ENCODE measurements at places on chromosomes 13 and 19.

GRCh38 chr19:52646571-52647217, 8.5 kb upstream of the ZNF83 start:
- DNase-seq: no peak

DNA sequence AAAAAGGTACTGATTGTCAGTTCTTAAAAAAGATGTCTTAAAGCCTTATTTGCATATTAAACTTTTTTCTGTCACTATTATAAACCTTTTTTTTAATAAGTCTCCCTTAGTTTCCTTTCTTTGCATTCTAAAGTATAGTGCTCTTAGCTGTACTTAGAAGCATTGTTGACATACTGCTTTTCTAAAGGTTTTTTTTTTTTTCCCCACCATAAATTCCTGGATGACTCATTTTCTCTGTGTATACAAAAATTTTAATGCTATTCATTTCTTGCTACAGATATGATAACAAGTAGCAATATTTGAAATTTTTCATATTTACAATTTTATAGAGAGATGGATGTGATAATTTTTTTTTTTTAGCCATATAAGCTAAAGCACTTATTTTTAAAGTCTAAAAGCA, 43.5 kb downstream of the METTL21C start:
- no peak for DNase-seq

- peak; percentile 43 for DNase-seq
These were observed 34.3 kb downstream of the ELF1 start for GRCh38 chr13:40984668-40985366.

GRCh38 chr13:37910790-37911189, 41.2 kb upstream of the TRPC4 start:
- no peak for DNase-seq

GRCh38 chr19:35730326-35730725, 11.9 kb downstream of the IGFLR1 start:
- no peak for DNase-seq

DNA sequence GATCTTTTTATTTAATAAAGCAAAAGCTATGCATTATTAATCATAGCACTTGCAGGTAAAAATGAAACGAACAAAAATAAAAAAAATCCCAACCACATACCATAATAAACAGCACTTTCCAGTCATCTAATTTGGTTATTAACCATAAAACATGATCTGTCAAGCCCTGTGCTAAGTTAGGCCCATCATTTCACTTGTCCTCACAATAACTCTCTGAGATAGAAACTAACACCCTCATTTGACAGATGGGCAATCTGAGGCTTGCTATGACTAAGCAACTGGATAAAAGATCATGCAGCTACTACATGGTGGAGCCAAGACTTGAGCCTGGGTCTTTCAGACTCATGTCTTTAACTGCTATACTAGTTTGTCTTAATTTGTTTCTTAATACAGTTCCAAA, 21.8 kb downstream of the PROSER1 start:
- DNase-seq: no peak

DNA sequence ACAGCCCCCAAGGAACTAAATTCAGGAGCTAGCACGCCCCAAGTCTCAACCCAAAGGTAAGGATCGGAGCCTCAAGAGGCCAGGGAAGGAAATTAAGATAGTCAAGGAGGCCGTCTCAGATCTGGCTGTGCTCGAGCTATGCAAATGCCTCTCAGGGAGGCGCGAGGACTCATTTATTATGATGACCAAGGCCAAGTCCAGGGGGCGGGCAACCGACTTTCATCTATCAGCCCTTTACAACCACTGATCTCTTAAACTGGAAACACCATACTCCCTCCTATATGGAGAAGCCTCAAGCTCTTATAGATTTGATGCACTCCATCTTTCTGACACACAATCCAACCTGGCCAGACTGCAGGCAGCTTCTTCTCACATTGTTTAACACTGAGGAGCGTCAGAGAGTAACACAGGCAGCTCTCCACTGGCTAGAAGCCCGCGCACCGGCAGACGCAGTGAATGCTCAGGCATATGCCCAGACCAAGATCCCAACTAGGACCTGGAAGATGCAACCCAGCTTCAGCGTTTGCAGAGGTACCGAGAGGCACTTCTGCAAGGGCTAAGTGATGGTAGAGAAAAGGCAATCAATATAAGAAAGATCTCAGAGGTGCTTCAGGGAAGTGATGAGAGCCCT, 9.6 kb upstream of the SLC15A1 start:
- no peak for DNase-seq

DNA sequence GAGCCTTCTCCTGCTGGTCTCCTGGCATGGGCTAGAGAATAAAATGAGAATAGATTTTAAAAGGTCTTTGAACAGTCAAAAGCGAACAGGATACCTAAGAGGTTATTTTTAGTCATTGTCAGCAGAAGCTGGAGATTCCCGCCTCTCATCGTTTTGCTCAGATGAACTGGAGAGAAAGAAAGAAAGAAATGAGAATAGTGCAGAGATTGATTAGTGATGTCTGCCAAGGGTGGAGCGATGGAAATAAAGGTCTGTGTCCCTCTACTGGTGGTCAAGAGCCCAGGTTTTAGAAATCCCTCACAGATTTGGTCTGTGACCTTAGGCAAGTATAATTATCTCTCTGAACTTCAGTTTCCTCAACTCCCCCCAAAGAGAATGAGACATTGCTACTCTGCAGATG, 5.3 kb downstream of the NCAN start:
- DNase-seq: no peak

GRCh38 chr13:47110833-47111240, 214.0 kb upstream of the HTR2A start:
- DNase-seq: no peak

- DNase-seq: no peak
These were observed 18.2 kb upstream of the NAXD start for GRCh38 chr13:110597041-110597689.

- DNase-seq: no peak
These were observed 569.9 kb downstream of the UQCRFS1 start for GRCh38 chr19:28642787-28643683.

DNA sequence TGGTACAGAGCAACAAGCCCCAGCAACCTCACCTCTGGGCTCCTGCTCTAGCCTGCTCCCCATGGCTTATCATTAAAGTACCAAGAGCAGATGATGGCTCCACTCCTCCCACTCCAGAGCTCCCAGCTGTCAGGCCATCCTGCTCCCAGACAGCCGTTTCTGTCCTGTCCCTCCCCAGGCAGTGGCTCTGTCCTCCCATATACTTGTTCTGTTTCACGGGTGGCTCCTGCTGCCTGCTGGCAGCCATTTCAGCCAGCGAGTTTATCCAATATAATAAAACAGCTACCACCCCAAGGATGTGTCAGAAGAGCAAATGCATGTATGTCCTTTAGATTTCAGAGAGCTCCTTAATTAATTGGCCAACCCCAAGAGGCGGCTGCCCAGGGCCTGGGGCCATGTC, 79.4 kb upstream of the VSTM2B start:
- no peak for DNase-seq

DNA sequence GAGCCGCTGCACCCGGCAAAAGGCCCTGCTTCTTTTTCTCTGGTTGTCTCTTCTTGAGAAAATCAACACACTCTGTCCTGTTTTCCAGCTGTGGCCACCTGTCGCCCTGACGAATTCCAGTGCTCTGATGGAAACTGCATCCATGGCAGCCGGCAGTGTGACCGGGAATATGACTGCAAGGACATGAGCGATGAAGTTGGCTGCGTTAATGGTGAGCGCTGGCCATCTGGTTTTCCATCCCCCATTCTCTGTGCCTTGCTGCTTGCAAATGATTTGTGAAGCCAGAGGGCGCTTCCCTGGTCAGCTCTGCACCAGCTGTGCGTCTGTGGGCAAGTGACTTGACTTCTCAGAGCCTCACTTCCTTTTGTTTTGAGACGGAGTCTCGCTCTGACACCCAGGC, 17.2 kb downstream of the LDLR start:
- DNase-seq: no peak

- no peak for DNase-seq
These were observed 21.0 kb downstream of the FBXL12 start for GRCh38 chr19:9797871-9798270.

DNA sequence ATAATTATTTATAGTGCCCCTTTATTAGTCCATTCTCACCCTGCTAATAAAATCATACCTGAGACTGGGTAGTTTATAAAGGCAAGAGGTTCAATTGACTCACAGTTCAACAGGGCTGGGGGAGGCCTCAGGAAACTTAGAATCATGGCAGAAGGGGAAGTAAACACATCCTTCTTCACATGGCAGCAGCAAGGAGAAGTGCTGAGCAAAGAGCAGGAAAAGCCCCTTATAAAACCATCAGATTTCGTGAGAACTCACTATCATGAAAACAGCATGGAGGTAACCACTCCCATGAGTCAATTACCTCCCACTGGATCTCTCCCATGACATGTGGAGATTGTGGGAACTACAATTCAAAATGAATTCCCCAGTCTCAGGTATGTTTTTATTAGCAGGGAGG, 89.9 kb upstream of the STARD13 start:
- DNase-seq: no peak

DNA sequence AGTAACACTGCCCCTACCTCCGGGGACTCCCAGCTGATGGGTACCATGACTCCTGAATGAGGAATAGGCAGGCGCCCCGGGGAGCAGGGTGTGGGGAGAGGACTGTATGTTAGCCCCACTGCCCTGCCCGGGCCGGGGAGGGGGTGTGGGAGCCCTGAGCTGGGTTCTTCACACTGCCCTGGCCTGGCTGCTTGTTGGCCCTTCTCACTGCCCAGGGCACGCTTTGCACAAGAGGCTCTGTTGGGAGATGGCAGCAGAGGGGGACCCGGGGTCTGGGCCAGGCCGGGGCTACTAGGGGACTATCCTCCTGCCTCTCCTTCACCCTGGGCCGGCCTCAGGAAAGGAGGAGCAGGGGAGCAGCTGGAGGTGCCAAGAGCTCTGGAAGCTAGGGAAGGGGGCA, 19.3 kb upstream of the KCTD15 start:
- no peak for DNase-seq

- no peak for DNase-seq
These were observed 1190.4 kb downstream of the UQCRFS1 start for GRCh38 chr19:28022506-28022905.

- DNase-seq: no peak
These were observed 77.4 kb upstream of the LRCH1 start for GRCh38 chr13:46475541-46475991.

DNA sequence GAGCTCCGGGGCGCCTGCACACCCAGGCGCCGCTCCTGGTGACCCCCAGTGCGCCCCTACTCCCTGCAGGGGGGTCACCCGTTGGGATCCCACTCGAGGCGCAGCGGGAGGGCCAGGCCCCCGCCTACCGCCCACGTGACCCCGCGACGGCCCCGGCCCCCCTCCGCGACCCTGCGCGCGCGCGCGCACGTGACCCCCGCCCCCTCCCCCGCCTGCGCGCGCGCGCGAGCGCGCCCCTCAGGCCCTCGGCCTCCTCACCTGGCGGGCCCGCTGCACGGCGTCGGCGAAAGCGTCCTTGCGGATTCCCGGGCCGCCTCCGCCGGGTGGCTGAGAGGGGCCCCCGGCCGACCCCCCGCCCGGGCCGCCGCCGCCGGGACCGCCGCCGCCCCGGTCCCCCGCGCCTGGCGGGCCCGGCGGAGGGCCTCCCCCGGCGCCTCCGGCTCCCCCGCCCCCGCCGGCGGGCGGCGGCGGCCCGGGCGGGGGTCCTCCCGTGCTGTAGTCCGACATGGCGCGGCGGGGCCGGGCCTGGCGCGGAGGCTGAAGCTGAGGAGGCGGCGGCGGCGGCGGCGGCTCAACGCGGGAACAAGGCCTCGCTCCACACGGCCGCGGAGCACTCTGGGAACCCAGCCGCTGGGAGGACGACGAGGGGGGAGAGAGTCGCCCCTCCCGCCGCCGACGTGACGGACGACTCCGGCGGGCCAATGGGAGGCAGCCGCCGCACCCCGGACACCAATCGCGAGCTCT, at the start of gene KHSRP:
TSS of gene KHSRP (minus strand) at position 617 of the 744 bp plus-strand sequence. CDS start at position 507, 110 bp downstream.
- DNase-seq: peak; percentile 16

DNA sequence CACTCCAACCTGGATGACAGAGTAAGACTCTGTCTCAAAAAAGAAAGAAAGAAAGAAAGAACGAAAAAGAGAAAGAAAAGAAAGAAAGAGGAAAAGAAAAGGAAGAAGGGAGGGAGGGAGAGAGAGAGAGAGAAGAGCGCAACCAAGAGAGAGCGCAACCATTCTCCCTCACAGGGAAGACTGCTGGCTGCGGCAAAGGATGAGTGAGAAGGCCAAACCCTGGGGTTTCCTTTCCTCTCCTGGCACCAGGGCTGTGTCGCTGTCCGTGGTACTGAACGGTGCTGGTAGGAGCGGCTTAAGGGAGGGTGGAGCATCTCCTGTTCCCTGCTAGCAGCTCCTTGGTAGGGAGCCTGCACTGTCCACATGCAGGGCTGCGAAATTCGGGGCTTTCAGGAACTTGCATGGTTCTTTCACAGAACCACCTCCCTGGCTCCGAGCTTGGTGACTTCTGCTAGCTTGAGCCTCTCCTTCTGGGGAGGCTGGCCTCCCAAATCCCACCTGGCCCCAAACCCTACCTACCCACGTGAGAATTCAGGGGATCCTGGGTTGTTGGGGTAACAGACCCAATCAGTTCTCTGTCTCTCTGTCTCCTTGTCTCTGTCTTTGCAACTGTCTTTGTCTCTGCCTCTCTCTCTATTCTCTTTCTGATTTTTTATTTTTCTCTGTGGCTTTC, 51.1 kb upstream of the ZNRF4 start:
- DNase-seq: peak; percentile 9

GRCh38 chr19:32223106-32223505, 122.3 kb upstream of the ZNF507 start:
- no peak for DNase-seq

DNA sequence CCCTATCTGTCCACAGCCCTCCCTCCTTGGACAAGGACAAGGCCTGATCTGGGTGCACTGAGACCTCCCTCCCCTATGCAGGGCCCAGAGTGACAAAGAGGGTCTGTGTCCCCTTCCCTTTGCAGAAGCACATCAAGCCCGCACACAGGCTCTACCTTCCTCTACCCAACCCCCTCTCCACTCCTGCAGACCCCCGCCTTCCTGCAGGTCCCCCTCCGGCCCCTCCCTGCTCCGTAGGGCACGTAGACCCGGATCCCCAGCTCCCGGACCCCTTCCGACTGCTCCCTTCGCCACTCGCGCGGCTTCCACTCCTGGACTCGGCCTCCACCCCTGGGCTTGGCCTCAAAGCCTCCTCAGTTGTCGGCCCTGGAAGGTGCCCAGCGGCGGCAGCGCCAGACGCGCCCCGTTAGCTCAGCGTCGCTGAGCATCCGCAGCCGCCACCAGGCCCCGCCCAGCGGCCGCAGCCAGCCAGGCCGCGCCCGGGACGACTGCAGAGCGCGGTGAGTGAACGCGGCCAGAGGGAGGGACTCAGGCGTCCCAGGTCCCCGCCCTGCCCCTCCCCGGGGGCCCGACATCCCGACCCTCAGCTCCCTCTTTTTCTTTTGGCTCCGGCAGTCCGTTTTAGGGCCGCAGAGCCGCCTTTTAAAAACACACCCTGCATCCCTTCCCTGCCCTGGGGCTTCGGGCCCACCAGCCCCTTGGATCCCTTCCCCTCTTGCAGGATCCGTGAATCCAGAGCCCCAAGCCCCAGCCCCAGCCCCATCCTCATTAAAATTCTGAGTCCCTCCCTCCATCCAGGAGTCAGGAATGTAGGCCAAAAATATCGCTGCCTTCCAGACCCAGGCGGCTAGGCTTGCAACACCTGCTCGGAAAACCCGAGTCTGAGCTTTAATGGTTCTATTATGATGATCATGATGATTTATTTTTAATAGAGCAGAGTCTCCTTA, 1.5 kb upstream of the MYADM start:
- DNase-seq: peak; percentile 61

GRCh38 chr13:101433895-101434294, 17.6 kb upstream of the NALCN start:
- DNase-seq: no peak
